ENCODE measurements at places on chromosomes 7 and 10.

DNA sequence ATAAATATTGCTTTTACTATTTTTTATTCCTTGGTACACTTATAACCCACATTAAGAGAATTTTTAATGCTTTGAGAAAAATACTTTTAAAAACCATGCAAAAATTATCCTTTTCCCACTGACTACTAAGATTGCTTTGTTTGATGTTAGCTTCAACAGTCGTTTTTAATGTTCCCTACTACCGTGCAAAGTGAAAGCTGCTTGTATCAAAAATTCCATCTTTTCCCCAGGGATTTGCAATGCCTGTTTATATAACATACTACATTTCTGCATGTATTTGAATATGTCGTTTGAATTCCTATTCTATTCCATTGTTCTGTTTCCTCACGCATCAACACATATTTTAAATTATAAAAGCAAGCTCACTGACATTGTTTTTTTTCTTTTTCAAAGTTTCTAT lies 54.4 kb downstream of the TFPI2 start:
- DNase-seq, result peak; percentile 81

DNA sequence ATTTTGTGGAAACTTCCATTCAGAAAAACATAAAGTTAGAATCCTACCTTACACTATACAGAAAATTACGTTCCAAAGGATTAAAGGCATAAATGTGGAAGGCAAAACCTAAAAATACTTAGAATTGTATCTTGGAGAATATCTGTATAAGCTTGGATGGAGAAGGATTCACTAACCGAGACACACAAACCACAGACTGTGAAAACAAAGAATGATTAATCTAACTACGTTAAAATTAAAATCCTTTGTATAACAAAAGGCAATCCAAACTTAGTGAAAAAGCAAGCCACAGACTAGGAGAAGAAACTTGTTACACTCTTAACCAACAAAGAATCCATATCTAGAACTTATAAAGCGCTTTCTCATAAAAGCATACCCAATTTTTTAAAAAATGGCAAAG lies 678.8 kb downstream of the INHBA start:
- no peak for DNase-seq

- no peak for DNase-seq
These were observed 9.3 kb downstream of the MICALL2 start for GRCh38 chr7:1449951-1450350.

DNA sequence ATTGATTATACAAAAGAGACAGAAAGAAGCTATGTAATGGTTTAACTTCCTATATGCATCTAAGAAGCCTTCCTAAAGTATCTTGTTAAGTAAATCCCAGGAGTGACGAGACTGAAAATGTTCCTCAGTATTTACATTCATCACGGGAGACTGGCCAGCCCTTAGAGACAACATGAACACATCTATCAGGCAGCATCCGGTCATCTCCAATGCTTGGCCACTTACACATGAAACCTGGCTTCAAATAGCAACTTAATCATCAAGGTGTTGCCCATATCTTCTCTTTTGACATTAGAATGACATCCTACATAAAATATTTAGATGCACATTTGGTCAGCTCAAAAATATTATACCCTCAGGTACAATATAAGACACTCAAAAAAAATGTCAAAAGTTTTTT lies 33.8 kb downstream of the ERCC6 start:
- DNase-seq, result no peak

GRCh38 chr10:85787881-85788280 lies 578.7 kb downstream of the GRID1 start:
- no peak for DNase-seq

DNA sequence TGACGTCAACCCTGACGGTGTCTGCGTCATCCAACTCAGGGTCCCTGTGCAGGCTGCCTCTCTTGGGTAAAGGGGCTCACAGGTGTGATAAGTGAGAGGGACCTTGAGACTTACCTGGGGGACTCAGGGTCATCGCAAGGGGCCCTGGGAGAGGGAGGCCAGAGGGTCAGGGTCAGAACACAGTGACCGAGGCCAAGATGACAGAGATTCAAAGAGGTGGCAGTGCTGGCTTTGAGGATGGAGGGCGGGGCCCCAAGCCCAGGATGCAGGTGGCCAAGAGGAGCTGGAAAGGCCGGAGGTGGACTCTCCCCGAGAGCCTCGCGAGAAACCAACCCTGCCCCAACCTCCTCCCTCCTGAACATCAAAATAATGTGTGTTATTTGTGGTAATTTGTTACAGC lies 165.2 kb upstream of the PPP2R2D start:
- no peak for DNase-seq

DNA sequence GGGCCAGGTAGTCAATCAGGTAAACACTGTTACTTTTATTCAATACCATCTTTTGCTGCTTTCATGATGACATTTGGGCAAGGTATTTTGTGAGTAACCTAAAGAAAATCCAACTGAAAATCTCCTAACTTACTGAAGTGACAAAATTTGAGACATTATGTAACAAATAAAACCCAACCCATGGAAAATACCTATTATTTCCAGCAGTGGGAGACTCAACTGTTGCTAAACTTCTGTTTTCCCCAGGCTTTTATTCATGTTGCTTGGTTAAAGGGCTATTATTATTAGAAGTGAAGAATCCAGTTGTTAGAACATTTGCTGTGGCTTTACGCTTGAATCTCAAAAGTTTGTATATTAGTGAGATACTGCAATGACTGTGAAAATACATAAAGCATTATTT lies 215.9 kb downstream of the MDFIC start:
- no peak for DNase-seq

DNA sequence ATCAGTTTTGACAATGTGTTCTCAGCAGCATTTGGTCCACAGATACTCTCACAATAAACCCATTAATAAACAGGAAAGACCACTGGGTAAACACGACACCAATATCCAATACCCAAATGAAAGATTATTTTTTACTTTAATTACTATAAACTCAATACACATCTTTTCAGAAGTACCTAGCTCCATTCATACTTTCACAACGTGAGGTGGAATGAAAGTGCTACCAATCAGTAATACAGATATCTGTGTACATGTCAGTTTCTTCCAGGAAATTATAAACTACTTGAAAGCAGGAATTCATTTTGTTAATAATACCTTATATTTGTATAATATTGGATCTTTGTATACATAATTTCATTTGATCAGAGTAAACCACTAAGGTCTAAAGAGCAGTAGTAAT lies 11.9 kb downstream of the CDK6 start:
- DNase-seq, result no peak

DNA sequence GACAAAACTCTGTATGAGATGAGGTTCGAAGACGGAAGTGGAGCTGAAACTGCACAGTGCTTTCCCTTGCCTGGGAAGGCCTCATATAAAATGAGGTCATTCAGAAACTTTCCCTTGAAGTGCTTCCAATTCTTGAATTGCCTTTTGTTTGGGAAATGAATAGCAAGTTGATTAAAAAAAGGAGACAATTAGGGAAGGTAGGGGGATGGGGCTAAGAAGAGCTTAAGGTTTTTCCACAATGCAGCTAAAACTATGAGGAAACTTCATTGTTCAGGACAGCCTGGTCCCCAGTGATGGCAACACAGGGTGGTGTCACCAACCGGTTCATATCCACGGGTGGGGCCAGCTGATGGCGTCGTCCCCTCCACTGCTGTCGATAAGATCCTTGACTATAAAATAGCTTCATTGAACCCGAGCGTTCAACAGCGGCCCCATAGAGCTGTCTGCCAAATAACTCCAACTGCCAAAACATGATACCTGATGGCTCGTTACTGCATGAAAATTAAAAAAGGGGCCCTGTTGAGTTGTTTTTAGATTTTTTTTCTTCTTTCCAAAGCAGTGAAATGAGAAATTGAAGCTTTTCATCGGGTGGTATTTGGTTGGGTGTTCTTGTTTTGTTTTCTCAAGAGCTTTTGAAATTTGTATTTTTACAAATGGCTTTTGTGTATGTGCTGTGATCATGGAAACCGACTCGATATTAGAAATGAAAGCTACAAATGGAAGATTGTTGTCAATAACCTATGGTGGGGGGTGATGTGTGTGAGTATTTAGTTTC lies 2.8 kb upstream of the CELF2 start:
- DNase-seq, result no peak

DNA sequence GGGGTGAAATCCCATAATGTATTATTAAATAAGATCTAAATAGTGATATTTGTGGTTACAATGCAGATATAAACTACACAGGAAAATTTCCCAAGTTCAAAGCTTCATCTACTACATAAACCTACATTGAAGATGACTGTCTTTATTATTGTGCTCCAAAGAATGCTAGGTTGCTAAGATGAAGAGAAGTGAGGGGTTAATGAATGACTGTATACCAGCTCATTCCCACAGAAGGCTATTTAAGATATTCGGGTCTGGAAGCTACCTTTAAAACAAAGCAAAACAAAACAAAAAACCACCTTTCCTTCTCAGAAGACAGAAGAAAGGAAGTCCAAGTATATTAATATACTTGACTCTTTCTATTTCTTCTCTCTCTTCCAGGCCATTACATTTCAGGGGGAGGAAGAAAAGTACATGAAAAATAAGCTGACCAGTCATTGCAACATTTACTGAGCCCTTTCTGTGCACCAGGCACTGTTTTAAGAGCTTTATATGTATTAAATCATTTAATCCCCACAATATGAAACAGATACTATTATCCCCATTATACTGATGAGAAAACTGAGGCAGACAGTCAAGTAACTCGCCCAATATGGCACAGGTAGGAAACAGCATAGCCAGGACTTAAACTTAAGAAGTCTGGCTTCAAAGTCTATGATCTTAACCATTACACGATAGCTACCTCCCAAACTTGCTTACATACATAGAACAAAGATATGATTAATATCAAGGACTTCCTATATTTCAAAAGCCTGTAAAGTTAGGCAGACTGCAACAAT lies 48.1 kb downstream of the TNPO3 start:
- no peak for DNase-seq

- no peak for DNase-seq
These were observed 6.8 kb upstream of the CCNY start for GRCh38 chr10:35329520-35329919.

GRCh38 chr10:11993834-11994468 lies 48.7 kb downstream of the UPF2 start:
- no peak for DNase-seq

- no peak for DNase-seq
These were observed 153.0 kb upstream of the RHEB start for GRCh38 chr7:151672716-151673115.

DNA sequence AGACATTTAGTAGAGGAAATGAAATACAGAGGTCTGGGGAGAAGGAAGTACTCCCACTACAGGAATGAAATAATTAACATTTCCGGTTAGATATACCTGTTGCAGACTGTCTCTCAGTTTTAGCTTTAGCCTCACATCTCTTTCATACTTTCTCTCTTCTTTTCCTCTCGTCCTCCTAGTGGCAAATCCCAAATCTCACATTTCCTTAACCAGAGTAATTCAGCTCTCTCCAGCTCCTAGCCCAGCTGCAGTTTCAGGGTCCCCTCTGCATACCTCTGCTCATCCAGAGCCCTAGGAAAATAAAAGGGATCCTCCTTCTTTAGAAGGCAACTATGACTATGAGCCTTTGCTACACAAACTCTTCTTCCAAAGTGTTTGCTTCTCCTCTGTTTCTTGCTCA lies 643.2 kb downstream of the PHTF2 start:
- DNase-seq, result no peak

- no peak for DNase-seq
These were observed 31.7 kb downstream of the CAMK1D start for GRCh38 chr10:12380999-12381398.

DNA sequence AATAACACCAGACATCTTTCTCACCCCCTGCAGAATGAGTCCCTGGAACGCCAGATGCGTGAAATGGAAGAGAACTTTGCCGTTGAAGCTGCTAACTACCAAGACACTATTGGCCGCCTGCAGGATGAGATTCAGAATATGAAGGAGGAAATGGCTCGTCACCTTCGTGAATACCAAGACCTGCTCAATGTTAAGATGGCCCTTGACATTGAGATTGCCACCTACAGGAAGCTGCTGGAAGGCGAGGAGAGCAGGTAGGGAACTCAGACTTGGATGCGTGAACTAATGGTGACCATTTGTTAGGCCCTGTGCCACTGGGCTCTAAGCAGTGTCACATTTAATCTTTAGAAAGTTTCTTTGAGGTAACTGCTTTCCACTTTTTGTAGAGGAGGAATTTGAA lies 7.1 kb downstream of the VIM start:
- DNase-seq, result peak; percentile 28

- DNase-seq, result no peak
These were observed 92.7 kb downstream of the SEMA3D start for GRCh38 chr7:85094046-85094725.

DNA sequence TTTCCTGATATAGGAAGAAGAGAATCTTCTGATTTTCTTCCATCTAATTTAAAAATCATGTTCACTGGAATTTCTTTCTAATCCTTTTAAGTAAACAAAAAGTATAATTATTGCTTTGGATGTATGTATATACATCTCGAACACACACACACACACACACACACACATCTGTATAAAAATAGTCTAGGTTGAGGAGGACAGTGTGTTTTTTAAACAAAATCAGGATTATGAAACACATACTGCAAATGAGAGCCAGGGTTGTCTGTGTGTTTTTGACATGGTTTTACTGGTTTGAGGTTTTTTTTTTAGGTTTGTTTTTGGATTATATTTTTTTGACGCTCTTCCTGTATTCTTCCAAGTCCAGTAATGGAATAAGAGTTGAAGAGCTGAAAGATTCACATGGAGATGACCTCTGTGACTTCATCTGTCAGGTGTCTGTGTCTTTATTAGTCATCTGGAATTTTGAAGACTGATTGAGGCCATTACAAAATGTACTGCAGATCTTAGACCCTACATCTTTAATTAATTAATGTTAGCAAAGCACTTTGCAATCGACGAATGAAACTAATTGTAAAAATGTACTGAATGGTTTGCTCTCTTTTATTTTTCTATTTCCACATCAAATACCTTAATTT lies 237.1 kb downstream of the SUGCT start:
- DNase-seq, result peak; percentile 22

DNA sequence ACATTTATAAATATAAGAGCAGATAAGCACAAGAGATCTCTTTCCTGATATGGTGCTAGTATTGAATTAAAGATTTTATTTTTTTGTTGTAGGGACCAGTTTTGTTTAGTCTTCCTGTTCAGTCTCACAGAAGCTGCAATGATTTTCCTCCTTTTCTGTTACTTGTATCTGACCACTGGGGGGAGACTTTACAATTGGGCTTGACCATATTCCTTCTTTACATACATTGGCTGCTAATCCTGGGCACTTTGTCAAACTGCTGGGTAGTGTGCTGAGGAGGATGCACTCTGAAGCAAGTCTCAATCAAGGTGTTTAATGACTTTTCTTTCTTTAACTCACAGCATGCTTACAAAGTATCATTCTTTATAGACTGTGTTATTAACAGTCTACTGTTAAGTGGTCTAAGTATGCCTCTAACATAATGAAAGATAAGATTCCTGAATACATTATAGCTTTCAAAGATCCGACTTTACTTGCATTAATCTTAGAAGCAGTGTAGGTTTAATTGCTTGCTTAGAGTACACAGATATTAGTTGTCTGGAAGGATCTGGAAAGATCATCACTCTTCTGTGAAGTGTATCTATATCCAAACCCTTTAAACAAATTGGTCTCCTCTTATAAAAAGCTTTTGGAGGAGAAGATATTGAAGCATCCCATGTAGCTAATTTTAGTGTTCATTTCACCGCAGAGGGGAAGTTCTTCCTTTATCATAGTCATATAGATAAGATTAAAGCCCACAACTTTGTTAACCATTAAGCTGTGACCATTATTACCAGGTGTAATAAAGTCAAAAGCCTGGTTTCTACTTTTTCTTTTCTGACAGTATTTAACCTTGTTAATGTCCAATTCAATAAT lies 3.1 kb downstream of the PALS2 start:
- peak; percentile 86 for DNase-seq

- no peak for DNase-seq
These were observed 102.8 kb downstream of the CHN2 start for GRCh38 chr7:29297194-29297890.

Measured in adipocyte (in vitro differentiated cells).